Activated CD4-positive, alpha-beta T cell treated with anti-CD3 and anti-CD28 coated beads for 24 hours (primary cell): ENCODE measurements at places on chromosomes 1 and 21.

DNA sequence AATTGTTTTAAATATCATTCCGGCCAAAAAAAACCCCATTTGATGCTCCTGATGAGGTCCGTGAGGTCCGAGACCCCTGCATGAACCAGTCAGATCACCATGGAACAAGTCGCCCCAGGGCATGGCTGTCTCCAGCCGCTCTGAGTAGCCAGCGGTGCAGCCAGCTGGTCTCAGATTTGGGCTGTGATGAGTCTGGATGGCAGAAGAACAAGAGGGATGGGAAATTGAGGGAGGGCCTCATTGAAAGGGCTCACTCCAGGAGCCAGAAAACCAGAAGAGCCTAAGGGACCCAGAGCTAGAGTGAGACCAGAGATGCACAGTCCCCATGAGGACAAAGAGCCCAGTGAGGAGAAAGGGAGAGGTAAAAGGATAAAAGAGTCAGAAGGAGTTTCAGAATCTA, 174.0 kb downstream of the TOMM20 start:
- no peak for DNase-seq

GRCh38 chr1:97004054-97004453, 282.5 kb downstream of the PTBP2 start:
- no peak for DNase-seq

GRCh38 chr1:176379626-176380339, 83.2 kb upstream of the PAPPA2 start:
- DNase-seq, result no peak

- DNase-seq, result no peak
Measured at GRCh38 chr1:162168261-162168660, 98.8 kb downstream of the NOS1AP start.

- no peak for DNase-seq
Measured at GRCh38 chr1:171081314-171081753, 9.4 kb upstream of the FMO3 start.

DNA sequence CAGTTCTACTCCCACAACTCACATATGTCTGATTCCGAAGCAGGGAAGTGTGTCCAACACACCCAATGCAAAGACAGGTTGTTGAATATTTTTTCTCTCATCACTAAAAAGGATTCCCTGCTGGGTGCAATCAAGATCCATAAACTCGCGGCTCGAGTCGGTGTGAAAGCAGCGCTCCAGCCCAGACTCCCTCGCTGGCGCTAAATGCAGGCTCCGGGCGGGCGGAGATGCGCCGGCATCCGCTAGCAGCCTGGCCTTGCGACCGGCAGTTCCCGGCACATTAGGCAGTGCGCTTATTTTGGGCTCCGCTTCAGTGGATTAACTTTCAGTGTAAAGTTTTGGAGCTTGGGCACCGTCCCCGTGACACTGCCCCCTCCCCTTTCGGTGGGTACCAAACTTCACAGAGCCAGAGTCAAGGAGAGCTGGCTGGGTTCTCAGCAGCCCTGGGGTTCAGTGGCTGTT, 87.7 kb upstream of the POU3F1 start:
- no peak for DNase-seq

GRCh38 chr1:67110352-67110751, 24.4 kb downstream of the C1orf141 start:
- DNase-seq, result no peak

- no peak for DNase-seq
Measured at GRCh38 chr1:193281894-193282293, 95.5 kb upstream of the B3GALT2 start.

- no peak for DNase-seq
Measured at GRCh38 chr1:22884806-22885530, 87.7 kb downstream of the LACTBL1 start.

DNA sequence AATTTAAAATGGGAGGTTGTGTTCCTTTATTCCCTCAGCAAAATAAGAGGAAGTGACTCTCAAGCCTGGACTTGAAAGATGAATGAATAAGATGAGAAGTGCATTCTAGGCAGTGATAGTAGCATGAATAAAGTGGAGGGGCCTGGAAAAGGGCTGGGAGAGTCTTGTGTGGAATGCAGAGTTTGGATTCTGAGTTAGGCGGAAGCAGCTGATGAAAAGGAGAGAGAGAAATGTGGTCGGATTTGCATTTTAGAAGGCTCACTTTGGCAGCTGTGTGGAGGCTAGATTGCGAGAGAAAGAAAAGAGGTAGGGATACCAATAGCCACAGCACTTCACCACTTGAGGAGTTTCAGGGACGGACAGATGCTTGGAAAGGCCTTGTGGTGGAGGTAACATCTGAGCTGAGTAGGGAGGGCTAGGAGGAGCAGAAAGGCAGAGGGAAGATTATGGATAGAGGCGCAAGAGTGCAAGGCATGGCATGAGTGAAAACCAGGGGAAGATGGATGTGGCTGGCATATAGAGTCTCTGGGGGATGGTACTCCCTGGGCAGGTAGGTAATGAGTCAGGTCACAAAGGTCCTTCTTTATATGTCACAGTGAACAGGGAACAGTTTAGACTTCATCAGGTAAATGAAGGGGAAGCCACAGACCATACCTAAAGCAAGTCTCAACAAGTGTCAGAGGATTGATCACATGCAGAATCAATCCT, 59.6 kb downstream of the ST3GAL3 start:
- no peak for DNase-seq

DNA sequence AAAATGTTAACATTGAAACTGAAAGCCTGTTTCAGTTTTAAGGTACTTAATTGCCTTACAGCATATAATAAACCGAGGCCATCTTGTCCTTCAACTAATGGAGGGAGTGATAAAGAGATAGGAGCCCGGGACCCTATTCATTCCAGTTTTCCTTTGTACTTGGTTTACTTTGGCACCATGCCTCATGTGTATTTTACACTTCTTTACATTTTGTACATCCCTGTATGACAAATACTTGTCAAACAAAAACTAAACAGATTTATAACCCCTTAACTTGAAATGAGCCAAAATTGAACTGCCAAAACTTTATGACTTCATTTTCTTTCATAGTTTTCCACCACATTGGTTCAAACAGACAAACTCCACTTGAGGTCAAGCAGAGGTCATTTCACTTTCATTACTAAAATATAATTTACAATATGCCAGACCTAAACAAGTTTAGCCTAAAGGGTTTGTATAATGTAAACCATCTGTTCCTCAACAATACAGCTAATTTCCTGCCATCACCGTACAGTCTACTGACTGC, 30.9 kb upstream of the UBE2U start:
- no peak for DNase-seq

GRCh38 chr1:48687282-48688045, 89.2 kb downstream of the BEND5 start:
- DNase-seq, result no peak

- no peak for DNase-seq
Measured at GRCh38 chr1:48036710-48037355, 39.6 kb upstream of the TRABD2B start.

DNA sequence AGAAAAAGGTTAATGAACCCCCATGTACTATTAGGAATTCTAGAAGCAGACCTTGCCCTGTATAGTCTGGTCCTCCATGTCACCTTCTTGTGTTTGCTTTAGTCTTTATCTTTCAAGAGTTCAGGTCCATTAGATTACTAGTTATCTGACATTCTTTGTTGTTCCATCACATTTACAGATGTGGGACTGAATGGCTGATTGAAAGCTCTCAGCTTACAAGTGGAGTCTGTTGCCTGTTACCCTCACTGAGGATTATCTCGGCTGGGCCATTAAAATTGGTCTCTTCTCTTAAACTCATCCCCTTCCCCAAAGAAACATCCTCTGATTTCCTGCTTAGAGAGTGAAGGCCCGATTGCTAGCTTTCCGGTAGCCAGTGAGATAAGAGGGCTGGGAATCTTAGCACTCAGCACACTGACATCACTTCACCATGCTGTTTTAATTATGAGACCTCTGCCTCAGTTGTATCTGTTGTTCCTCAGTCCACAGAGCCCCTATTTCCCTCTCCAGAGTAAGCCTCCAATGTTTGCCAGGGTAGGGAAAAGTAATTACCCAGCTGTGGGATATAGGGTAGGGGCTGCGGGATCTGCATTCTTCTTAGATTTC, 76.8 kb downstream of the LPGAT1 start:
- DNase-seq, result no peak

- DNase-seq, result no peak
Measured at GRCh38 chr1:206826394-206826793, 39.0 kb upstream of the IL20 start.

- DNase-seq, result no peak
Measured at GRCh38 chr1:173409613-173410012, 67.5 kb upstream of the PRDX6 start.

GRCh38 chr21:45260191-45260825, 27.4 kb downstream of the POFUT2 start:
- DNase-seq, result no peak

GRCh38 chr1:208420696-208421095, 176.5 kb upstream of the PLXNA2 start:
- DNase-seq, result no peak

DNA sequence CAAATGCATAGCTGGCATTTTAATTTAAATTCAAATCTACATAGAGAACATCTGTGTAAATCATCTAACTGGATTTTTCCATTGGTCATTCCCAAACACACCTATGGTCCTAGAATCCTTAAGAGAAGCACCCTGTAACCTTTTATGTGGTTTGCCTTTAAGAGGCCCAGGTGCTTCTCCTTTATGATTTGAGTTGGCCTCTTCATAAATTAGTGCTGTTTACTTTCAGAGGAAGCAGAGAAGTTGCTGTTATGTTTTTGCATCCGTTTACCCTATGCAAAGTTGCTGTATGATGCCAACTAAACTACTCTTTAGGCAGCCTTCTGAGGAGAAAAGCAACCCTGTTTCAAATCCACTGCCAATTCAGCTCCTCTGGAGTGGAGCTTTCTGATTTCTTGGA, 193.8 kb downstream of the HS2ST1 start:
- DNase-seq, result no peak

GRCh38 chr1:213444224-213444623, 393.2 kb downstream of the RPS6KC1 start:
- DNase-seq, result no peak

GRCh38 chr1:222454186-222454585, 93.7 kb downstream of the HHIPL2 start:
- no peak for DNase-seq

DNA sequence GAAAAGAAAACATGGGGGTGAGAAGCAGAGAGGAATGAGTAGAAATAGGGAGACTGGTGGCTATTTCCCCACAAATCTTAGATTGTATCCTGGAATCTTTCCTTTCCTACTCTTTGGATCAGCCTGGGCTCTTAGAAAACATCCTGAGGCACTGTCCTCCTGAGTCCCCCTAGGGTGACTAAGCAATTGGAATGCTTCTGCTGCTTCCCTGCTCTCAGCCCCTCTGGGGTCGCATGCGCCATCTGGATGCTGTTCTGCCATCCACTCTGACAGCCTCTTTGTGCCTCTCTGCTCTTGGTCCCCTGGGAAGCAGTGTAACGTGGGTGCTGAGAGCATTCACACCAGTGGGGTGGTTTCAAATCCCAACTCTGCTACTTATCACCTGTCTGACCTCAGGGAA, 443.0 kb downstream of the SIPA1L2 start:
- no peak for DNase-seq

DNA sequence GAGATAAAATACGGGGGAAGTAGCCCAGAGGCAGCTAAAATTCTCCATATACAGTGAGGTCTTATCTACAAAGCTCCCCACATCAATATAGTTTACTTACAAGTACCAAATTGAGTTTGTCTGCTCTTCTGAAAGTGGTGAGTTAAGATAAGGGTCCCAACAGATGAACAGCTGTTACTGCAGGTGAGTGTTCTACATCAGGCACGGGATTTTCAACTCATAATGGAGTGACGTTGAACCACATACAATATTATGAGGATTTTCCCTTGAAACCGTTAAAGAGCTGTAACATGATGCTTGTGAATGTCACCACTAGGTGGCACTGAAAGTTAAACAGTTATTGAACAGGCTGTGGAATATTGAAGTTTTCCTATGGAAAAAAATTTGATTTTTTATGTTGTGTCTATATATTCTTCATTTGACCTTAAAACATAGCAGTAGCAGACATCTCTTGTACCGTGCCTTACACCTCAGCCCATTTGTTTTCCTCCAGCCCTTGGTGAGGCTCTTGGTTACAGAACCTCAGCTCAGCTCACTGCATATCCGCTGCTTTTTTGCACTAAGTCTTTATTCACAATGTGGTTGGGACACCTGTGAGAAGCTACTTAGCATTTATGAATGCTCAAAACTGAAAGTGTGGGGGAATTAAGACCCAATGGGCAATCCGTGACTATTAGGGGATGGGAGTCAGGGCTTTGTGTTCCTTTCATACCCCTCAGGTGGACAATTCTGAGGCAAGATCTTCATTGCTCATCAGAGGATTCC, 23.2 kb downstream of the CD1D start:
- DNase-seq, result no peak

GRCh38 chr1:212852105-212852688, 4.7 kb upstream of the SPATA45 start:
- no peak for DNase-seq

GRCh38 chr1:16433030-16433429, 4.2 kb downstream of the SPATA21 start:
- DNase-seq, result no peak

- DNase-seq, result peak; percentile 89
Measured at GRCh38 chr1:45583666-45584350, at the start of gene NASP. Gene NASP, plus strand, starts transcription at chr1:45584041. Its CDS starts 106 bp downstream, at chr1:45584147.

DNA sequence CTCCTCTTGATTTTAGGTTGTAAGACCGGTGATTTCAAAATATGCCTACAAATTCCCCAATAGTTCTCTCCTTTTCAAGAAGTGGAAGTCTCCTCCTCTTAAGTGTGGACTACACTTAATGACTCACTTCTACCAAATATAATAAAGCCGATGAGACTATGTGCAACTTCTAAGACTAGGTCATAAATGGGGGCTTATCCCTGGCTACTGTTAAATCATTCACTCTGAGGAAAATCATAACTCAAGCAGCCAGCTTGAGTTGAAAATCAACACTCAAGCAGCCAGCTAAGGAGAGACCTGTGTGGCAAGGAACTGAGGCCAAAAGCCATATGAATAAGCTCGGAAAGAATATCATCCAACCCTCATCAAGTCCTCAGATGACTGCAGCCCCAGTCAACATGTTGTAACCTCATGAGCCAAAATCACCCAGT, 49.6 kb upstream of the PSMG1 start:
- DNase-seq, result no peak

GRCh38 chr1:48808496-48808895, 31.8 kb upstream of the BEND5 start:
- DNase-seq, result no peak

- DNase-seq, result peak; percentile 74
Measured at GRCh38 chr21:42117229-42117966, 46.3 kb downstream of the UMODL1 start.

DNA sequence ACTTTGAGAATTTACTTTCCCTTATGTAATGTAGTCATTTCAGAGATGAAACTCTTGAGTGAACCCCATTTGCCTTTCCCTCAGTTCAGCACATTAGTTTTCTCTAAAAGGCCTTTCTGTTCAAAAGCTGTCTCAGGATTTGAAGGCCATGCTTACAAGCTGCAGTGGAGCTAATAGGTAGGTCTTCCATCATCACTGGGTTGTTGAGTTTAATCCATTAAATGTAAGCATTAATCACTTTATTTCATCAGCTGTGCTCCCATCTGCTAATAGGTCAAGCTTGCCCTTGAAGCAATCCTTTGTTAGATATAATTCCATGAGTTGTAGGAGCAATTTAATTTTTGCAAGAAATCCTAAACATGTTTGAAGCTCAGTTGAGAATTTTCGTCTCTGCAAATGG, 422.2 kb upstream of the ZP4 start:
- DNase-seq, result no peak
